A549 treated with GW870086 at 1 μM for 4 hours (cell line): ENCODE measurements at places on chromosomes 2 and 18. TPM values are rescaled to one million over a fixed set of nuclear protein-coding genes. Genes with fewer than 3 reads are reported as not detected.

CAVIN2 gene
- total RNA-seq: 22.2 to 35.7 TPM (median 34.2 TPM) in 5 replicates

CNRIP1 gene
- 1.7 to 2.2 TPM (median 1.9 TPM) in 5 replicates for total RNA-seq

IL36A gene
- total RNA-seq: not detected in 5 replicates

L3MBTL4 gene
- not detected in 5 replicates for total RNA-seq

ABCB11 gene
- 0.01 to 0.05 TPM (median 0.03 TPM) in 4 of 5 replicates, not detected in the other for total RNA-seq

LNPK gene
- 8.3 to 15.2 TPM (median 13.6 TPM) in 5 replicates for total RNA-seq

HAAO gene
- not detected in 5 replicates for total RNA-seq

FZD7 gene
- 5.5 to 7.3 TPM (median 6.6 TPM) in 5 replicates for total RNA-seq

MTLN gene
- total RNA-seq: 120 to 131 TPM (median 121 TPM) in 5 replicates

TEX44 gene
- not detected in 5 replicates for total RNA-seq

COQ10B gene
- 18.6 to 20.9 TPM (median 20.0 TPM) in 5 replicates for total RNA-seq
